ENCODE measurements at places on chromosomes 12 and 14.

- no peak for DNase-seq
Measured at GRCh38 chr14:21302013-21302835, 22.3 kb downstream of the RPGRIP1 start.

GRCh38 chr12:30827101-30828066, 72.6 kb upstream of the CAPRIN2 start:
- DNase-seq, result no peak

DNA sequence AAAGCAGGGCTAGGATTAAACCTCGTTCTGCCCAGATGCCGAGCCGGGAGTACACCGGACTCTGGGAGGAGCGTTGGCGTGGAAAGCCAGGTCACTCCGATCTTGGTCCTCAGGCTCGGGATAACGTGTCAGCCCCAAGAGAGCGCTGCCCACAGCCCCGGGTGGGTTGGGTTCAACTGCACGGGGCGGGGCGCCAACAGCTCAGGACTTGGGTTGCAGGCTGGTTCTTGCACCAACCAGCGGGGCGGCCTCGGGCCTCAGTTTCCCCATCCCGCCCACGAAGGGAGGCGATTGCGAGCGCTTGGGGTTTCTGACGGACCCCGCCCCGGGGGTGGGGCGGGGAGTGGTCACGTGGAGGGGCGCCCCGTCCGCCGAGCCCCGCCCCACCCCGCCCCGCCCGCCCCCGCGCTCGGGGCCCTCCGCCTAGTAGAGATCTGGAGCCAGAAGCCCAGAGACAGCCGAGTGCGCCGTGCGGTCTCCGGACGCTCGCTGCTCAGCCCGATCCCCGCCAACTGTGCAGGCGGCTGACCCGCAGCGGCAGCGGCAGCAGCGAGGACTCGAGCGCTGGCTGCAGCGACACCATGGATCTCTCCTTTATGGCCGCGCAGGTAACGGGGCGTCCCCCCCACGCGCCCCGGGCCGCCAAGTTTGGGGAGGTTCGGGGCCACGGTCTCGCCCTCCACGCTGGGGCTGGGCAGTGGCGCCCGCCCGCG, at the start of gene C14orf132:
Gene C14orf132 (plus strand): TSS at position 443 of the 713 bp plus-strand sequence. CDS start 139 bp downstream, at position 582.
- peak; percentile 48 for DNase-seq

DNA sequence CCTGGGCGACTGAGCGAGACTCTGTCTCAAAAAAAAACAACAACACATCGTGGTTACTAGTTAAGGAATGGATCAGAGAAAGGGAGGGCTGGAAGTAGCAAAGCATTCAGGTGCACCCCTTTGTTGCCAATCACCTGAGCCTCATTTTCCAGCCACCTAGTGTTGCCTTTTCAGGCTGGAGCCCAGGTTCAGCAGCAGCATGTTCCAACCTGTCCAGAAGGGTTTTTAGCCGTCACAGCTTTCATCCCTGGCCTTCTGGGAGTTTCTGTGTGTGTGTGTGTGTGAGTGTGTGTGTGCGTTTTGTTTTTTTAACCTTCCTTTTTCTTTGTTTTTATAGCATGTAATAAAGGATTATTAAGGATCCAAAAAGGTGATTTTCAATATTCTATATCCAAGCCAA, 121.1 kb upstream of the ATF1 start:
- DNase-seq, result peak; percentile 35

DNA sequence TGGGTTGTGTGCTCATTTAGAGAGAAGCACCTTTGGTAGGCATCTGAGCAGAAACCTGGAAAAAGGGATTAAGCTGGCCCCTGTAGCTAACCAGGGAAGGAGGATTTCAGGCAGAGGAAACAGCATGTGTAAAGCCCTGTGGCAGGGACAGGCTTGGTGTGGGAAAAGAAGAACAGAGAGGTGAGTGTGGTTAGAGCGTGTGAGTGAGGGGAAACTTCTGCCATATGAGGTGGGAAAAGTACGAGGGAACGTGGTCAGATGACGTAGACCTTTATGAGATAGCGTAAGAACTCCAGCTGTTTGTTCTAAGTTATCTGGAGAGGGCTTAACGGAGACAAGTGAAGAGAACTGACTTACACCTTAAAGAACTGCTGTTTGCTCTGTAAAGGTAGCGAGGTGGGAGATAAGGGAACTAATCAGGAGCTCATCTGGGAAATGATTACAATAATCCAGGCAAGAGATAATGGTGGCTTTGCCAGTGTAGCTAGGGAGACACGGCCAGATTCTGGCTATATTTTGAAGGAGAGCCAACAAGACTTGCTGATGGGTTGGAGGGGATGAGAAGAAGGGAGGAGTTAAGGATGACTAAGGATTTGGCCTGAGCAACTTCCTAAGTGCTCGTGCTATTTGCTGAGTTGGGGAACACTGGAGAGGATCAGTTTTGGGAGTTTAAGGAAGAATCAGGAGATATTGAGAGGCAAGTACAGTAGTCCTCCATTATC, 234.0 kb downstream of the ETNK1 start:
- DNase-seq, result no peak

- no peak for DNase-seq
Measured at GRCh38 chr14:35295845-35296161, 3.6 kb downstream of the PSMA6 start.

DNA sequence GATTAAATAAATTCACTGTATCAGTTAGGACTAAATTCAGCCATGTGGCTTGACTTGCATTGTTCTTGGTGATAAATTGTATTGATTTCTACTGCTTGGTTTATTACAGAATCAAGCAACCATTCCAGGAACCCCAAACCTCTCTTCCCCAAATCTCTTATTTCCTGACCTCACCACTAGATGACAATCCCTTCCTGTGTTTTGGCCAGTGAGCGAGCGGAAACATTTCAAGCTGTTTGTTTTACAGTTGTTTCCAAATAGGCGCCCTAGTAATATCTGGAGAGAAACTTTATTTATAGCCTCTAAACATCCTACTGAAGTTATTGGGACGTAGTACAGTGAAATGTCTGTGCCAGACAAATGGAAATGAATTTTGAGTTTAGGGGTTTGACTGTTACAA, 161.1 kb downstream of the SNAPC1 start:
- DNase-seq, result no peak

DNA sequence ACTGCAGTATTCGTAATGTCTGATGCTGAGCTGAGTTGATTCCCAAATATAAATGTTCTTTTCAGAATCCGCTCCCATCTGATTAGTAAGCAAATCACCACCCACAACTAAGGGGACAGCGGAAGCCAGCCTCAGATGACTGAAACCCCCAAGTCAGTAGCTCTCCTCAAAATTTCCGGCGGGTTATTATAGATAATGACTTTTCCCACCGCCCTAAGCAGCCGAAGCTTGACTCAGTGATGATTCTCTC, 469 bp upstream of the LRFN5 start:
- DNase-seq, result peak; percentile 91

DNA sequence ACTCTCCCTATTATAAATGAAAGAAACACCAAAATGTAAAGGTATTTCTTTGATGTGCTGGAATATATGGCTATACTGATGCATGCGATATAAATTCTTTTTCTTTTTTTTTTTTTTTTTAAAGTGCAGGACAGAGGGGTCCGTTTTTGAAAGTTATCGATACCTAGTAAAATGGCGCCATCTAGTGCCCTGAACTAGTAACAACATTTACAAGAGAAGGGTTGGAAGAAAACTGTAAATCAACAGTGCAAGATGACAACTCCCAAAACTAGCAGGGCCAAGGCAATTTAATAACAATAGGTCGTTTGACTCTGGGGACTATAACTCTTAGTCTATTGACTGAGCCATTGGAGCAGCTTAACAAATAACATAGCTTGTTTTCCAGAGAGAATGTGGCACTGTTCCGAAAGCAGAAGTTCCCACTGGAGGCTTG, 137.7 kb downstream of the SPTSSA start:
- DNase-seq, result peak; percentile 61

- DNase-seq, result no peak
Measured at GRCh38 chr12:91746976-91747375, 398.7 kb downstream of the BTG1 start.

DNA sequence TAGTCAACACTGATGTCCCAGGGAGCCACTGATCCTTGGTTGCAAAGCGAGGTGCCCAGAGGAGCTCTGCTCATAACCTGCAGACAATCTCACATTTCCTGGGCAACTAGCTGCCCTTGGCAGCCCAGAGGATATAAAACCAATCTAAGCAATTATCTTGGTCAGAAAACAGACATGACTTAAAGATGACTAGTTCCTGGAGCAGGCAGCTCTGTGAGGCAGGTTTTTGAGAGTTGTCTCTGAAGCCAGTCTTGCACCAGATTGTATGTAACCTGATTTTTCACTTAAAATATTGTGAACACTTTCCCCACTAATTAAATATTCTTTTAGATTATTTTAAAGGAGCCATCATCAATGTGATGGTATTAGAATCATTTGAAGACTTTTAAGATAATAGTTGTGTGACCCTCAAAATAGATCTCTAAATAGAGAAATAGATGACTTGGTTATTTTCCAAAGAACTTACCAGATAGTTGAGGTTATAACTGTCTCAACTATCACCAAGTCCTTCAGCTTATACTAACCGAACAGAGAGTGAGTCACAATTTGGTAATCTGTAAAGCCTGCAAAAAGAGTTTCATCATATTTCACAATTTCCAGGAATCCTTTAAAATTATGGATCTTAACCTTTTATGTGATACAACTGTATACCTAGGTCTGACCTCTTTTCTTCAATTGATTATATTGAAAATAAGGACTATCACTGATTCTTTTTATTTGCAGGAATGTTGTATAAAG, 75.9 kb downstream of the LIN7A start:
- DNase-seq, result no peak

GRCh38 chr12:109868182-109869051, 11.9 kb downstream of the GLTP start:
- DNase-seq, result no peak

DNA sequence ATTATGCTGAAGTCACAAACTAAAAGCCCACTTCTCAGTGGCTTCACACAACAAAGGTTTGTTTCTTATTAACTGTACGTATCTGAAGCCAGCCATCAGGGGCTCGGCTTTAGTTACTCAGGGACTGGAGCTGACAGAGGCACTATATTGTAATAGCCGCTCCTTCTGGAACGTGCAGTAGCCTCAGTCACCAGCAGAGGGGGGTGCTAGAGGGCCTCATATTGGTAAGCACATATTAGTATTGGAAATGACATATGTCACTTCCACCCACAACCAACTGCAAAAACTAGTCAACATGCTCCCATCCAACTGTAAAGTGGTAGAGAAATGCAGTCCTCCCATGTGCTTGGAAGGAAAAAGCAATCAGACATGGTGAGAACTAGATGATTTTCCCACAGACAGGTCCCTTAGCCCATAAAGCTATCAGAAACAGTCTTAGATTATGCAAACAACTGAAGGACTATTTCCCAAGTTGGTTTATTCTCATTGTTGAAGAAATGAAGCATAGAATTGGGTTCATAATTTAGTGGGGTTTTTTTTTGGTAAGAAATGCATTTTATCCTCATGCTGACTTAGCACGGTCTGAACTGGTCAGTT, 183.6 kb upstream of the G2E3 start:
- peak; percentile 39 for DNase-seq

DNA sequence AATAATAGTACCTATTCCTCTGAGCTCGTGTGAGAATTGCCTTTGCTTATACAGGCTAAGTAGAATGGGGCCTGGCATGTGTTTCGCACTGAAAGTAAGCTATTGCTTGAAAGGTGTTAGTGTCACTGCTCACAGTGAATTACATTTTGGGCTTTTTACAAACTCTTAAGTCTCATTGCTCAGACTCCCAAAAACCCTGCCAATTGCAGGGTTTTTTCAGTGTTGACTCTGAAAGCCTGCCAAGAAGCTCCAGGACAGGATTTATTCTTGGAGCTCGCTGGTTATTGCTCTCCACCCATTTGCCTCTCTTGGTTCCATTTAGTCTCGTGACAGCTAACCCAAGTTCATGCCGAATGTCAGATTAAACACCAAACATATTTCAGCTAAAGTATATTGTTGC, 39.8 kb downstream of the NOPCHAP1 start:
- DNase-seq, result peak; percentile 71

- DNase-seq, result no peak
Measured at GRCh38 chr12:90099288-90099687, 390.6 kb upstream of the ATP2B1 start.

GRCh38 chr12:8906266-8907180, 7.8 kb upstream of the PHC1 start:
- DNase-seq, result no peak

GRCh38 chr14:31371646-31372045, 48.7 kb downstream of the HEATR5A start:
- no peak for DNase-seq

- DNase-seq, result no peak
Measured at GRCh38 chr12:105109465-105110212, 2.1 kb downstream of the WASHC4 start.

GRCh38 chr12:12032851-12033797, 37.6 kb upstream of the BCL2L14 start:
- DNase-seq, result peak; percentile 84

DNA sequence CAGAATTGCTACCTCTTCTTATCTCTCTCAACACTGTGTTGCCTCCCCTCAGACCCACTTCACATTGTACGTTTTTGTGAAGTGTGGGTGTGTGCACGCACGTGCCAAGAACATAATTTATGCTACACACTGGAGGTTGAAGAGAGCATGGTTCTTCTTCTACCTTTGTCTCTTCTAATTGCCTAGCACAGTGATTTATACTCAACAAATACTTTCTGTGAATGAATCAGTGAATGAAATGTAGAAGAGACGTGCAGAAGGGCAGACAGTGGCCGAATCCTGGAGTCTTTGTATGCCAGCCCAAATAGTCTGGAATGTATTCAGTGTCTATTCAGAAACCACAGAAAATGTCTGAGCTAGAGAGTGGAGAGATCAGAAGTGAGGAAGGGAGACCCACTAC, 4.6 kb upstream of the SAMD4A start:
- DNase-seq, result no peak

DNA sequence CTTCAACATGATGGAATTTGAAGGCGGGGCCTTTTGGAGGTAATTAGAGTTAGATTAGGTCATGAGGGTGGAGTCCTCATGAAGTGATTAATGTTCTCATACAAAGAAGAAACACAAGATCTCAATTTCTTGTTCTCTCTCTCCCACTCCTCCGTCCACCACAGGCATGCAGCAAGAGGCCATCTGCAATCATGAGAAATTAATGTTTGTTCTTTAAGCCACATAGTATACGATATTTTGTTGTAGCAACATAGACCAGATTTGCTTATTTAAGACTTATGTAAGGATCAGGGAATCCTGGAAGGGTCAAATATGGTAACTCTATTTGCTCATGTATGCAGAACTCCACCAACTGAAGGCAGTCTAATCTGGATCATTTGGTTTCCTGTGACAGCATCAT, 429.0 kb downstream of the LRIG3 start:
- DNase-seq, result no peak

DNA sequence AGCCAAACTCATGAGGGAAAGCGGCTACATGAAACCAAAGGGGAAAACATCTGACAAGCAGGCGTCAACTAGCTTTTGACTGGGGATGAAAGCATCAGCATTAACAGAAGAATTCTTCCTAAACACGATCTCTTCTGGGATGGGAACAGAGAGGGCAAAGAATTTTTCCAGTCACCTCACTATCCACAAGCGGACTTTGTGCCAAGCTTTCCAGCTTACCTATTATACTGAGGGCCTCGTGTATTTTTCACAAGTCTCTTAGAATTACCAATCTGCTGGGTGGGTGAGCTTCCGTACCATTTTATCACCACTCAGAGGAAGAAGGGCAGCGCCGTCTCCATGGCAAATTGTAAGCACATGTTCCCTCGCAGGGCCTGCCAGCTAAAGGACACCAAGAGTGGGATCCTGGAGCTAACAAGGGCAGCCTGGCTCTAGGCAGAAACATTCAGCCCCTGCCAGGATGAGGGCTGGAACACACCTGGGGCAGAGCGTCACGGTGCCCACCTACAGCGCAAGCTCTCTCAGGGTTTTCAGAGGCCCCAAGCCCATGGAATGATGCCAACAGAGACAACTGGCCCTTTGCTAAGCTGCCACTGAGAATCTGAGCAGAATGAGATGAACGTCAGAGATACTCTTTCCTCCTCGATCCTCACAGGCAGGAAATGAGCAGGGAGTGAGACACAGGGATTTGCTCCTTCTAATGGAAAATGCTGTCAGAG, 74.6 kb downstream of the CHGA start:
- no peak for DNase-seq

Data from NCI-H1105 treated with DMSO at 0.1 percent for 48 hours (cell line).